ENCODE measurements at places on chromosomes 11 and 22. TPM values are rescaled to one million over a fixed set of nuclear protein-coding genes. Genes with fewer than 3 reads are reported as not detected.

The CHRM1 gene
- total RNA-seq = not detected

The EHF gene
- 0.51 TPM for total RNA-seq

The SLC7A4 gene
- not detected for total RNA-seq

The TTLL1 gene
- 4.6 TPM for total RNA-seq

The NLRP14 gene
- total RNA-seq = 0.08 TPM

The GGT5 gene
- total RNA-seq = 3.6 TPM

The IFITM10 gene
- total RNA-seq = 18.0 TPM

- no peaks in the 10 kb centered on the region for H3K27me3 ChIP-seq
- no peak for DNase-seq
- H3K4me1 ChIP-seq = no peaks in the 10 kb centered on the region
- no peak overlapping the region for H3K27ac ChIP-seq
- H3K4me3 ChIP-seq = no peak overlapping the region
Measured at GRCh38 chr22:45402466-45402985, 10.9 kb downstream of the SMC1B start.

DNA sequence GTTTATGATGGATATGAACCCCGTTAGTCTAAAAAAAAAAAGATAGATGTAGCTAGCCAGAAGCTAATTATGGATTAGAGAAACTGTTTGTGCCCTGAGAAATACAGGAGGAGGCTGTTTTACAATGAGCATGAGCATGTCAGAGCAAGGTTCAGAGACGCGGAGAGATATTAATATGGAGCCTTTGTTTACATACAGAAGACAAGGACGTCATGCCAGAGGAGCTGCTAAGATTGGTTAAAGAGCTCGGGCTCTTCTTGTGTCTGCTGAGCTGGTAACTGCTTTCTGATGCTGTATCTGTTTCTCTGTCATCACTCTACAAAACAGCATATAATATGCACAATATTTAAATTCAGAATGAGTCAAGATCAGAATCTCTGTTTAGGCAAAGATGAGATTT, 24.9 kb upstream of the CCDC89 start:
- H3K27me3 ChIP-seq = no peaks in the 10 kb centered on the region
- H3K36me3 ChIP-seq = 0 out of 2 replicates have a peak, but pooled peaks cover 4% of the 10 kb centered on the region

- no peaks in the 10 kb centered on the region for H3K27me3 ChIP-seq
- H3K4me1 ChIP-seq = peaks cover 10% of the 10 kb centered on the region
- DNase-seq = no peak
- no peaks in the 10 kb centered on the region for H3K36me3 ChIP-seq
Measured at GRCh38 chr11:44097821-44098220, 2.3 kb downstream of the EXT2 start.

DNA sequence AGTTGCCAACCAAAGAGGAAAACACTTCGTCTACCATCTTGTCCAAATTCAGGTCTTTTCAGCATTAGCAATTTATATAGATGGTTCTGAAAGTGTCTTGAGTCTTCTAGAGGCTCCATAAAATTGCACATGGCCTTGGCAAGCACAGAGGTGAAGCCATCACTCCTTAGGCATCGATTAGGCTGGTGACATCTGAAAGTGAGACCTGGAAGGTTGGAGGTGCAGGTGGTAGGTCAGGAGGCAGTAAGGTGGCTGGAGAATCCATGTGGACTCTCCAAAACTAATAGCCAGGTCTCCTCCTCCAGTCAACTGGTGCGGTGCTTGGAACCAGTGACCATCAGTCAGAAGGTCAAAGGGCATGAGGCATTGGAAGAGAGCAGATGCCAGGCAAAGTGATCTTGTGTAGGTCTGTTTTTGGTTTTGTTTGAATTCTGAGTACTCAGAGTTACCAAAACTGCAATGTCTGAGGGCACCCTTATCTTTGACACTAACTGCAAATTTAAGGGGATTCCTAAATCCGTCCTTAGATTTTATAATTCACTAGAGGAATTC, 6.6 kb upstream of the APOL2 start:
- no peaks in the 10 kb centered on the region for H3K27me3 ChIP-seq
- no peaks in the 10 kb centered on the region for H3K4me1 ChIP-seq
- no peak overlapping the region for H3K4me3 ChIP-seq
- DNase-seq = no peak
- H3K36me3 ChIP-seq = no peaks in the 10 kb centered on the region

- no peak for DNase-seq
- no peaks in the 10 kb centered on the region for H3K27me3 ChIP-seq
- H3K4me3 ChIP-seq = no peak overlapping the region
Measured at GRCh38 chr11:76007166-76007565, 192.2 kb downstream of the UVRAG start.

DNA sequence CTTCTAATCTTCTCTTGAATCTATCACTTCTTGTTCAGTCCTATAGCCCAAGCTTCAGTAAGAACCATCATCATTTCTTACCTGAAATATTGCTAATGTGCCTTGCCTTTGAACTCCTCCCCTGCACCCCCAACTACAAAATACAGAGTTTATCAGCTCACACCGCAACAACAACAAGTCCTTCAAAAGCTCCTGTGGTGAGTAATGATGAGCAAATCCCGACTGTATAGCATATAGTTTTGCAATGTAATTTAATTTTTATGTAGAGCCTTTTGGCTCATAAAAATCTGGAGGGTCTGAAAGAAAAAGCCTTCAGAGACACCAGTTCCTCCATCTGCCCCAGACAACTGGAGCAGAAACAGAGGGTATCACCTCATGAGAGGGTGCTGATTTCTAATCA, 124.7 kb downstream of the ARHGAP32 start:
- H3K4me3 ChIP-seq = no peak overlapping the region
- peaks cover 2% of the 10 kb centered on the region for H3K36me3 ChIP-seq
- peak overlapping the region; percentile 3 for H3K27ac ChIP-seq
- H3K27me3 ChIP-seq = no peaks in the 10 kb centered on the region
- DNase-seq = no peak

DNA sequence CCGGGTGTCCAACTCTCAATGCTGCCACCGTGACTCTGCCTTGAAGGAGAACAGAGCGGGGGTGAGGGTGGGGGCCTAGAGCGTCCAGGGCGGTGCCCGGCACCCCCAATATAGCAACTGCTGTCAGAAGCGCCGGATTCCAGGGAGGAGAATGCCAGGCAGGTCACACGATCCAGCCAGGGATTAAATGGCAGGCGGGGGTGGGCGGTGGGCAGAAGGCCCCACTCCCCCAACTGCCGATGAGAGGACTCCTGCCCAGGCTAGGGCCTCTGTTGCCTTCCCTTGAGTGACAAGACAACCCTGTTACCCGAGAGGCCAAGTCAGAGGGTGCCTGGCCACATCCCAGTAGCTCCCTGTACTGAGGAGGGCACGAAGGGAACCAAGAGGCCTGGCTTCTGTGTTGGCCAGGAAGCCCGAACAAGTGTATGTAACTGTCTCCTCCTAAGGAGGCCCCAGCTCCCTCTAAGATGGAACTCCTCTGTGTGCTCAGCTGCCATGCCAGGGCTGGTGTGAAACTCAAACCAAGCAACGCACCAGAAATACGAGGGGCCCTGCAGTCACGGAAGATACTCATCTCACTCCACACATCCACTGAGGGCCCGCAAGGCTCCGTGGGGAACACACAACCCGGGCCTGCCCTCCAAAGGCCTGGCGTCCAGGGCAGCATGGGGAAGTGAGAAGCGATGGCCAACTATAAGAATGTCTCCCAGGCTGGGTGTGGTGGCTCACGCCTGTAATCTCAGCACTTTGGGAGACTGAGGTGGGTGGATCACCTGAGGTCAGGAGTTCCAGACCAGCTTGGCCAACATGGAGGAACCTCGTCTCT, 3.0 kb downstream of the PACSIN3 start:
- H3K4me1 ChIP-seq = peaks cover 20% of the 10 kb centered on the region
- no peaks in the 10 kb centered on the region for H3K36me3 ChIP-seq
- H3K27ac ChIP-seq = no peak overlapping the region
- no peak overlapping the region for H3K4me3 ChIP-seq

GRCh38 chr11:122156940-122157382, 40.9 kb upstream of the BLID start:
- H3K4me3 ChIP-seq = peak overlapping the region; percentile 44
- H3K36me3 ChIP-seq = no peaks in the 10 kb centered on the region
- H3K27ac ChIP-seq = peak overlapping the region; percentile 98
- peaks cover 59% of the 10 kb centered on the region for H3K4me1 ChIP-seq

DNA sequence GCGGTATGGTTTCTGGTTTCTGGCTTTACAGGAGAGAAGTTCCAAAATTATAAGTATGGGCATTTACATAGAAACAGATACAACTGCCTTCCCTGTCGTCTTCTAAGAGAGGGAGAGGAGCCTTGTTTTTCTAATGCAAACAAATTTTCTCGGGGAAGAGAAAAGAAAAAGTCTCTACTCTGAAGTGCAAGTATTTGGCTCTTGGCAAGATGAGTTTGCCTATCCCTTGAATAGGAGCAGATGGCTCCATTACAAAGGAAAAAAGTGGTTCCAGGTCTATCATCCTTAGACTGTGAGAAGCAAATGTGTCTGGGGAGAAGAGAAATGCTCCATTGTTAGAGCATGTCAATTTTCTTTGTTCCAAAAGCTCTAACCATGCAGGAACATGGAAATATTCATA, 455.6 kb downstream of the BUD13 start:
- H3K27ac ChIP-seq = no peak overlapping the region
- H3K4me3 ChIP-seq = no peak overlapping the region
- DNase-seq = no peak
- H3K36me3 ChIP-seq = no peaks in the 10 kb centered on the region
- no peaks in the 10 kb centered on the region for H3K27me3 ChIP-seq
- no peaks in the 10 kb centered on the region for H3K4me1 ChIP-seq

GRCh38 chr22:22061085-22062077, 78.8 kb upstream of the TOP3B start:
- H3K4me1 ChIP-seq = no peaks in the 10 kb centered on the region
- peaks cover 2% of the 10 kb centered on the region for H3K27me3 ChIP-seq
- DNase-seq = no peak
- no peak overlapping the region for H3K27ac ChIP-seq

GRCh38 chr11:13009921-13010748, 1.0 kb downstream of the RASSF10 start:
- no peaks in the 10 kb centered on the region for H3K36me3 ChIP-seq
- H3K27me3 ChIP-seq = peaks cover 15% of the 10 kb centered on the region
- DNase-seq = no peak
- H3K4me3 ChIP-seq = no peak overlapping the region
- no peaks in the 10 kb centered on the region for H3K4me1 ChIP-seq

- H3K4me3 ChIP-seq = no peak overlapping the region
- no peak overlapping the region for H3K27ac ChIP-seq
- H3K36me3 ChIP-seq = no peaks in the 10 kb centered on the region
Measured at GRCh38 chr22:17228725-17229126, 9.5 kb upstream of the ADA2 start.

DNA sequence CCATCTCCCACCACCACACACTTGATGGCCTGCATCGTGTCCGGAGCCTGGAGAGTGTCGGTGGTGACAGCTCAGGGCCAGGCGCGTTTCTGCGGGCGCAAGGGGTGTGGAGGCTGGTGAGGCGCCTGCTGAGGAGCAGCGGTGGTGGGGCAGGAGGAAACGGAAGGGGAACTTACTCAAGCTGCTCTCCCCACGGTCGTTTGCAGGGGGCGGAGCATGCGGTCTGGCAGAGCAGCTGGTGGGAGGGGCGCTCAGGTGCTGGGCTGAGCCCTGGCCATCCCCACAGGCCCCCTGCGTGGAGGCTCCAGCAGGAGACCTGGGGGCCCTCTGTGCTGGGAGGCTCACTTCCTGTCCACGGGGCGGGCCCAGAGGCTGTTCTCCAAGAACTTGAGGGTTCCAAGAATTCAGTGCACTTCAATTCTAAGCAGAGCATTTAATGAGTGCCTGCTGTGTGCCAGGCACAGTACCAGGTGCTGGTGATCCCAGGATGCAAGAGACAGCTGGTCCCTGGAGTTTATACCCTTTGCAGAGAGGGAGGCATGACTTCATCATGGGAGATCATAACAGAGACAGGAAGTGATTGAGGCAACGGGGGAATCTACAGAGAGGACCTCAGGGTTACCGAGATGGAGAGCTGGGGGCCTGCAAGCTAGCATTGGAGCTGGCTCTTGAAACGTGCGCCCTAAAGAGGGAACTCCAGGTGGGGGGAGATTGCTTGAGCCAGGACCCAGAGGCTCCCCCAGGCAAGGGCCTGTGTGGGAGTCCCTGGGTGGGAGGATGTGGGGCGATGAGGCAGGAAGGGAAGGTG, at the start of gene RAC2:
RAC2 (minus strand) TSS at position 156 of the 808 bp plus-strand sequence; CDS start at position 35, 121 bp downstream.
- DNase-seq = no peak
- 0 out of 2 replicates have a peak, but pooled peaks cover 2% of the 10 kb centered on the region for H3K36me3 ChIP-seq
- no peak within 1 kb of the TSS for H3K4me3 ChIP-seq
- H3K4me1 ChIP-seq = peaks cover 4% of the 10 kb centered on the region

GRCh38 chr11:92225568-92226330, 1.1 kb downstream of the FAT3 start:
- H3K27ac ChIP-seq = no peak overlapping the region
- peaks cover 44% of the 10 kb centered on the region for H3K27me3 ChIP-seq
- H3K36me3 ChIP-seq = no peaks in the 10 kb centered on the region

GRCh38 chr11:87368151-87368550, 330.4 kb downstream of the TMEM135 start:
- no peaks in the 10 kb centered on the region for H3K4me1 ChIP-seq
- no peak for DNase-seq
- H3K27me3 ChIP-seq = peaks cover 24% of the 10 kb centered on the region

DNA sequence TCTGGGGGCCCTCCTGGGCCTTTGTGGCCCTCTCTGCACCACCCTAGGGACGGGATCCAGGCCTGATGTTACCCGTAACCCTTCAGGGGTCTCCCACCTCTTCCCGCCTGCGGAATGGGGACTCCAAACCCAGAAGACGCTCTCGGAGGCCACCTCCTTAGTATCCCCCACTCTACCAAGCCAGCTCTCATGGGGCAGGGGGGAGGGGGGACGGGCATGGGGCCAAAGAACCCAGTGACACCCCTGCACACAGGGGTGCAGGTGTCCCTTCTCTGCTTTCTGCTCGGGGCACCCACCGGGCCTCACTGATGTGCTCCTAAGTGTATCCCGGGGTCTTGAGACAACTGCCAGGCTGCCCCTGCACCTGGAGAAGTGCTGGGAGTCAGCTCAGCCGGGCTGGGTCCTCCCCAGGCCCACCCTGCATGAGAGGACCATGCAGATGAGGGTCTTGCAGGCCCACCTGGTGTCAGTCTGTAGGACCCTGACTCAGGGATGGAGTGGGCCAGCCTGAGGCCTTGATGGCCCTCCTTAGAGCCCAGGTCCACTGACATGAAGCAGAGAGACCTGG, 176.9 kb downstream of the IGLL1 start:
- DNase-seq = no peak
- H3K4me1 ChIP-seq = no peaks in the 10 kb centered on the region
- no peaks in the 10 kb centered on the region for H3K36me3 ChIP-seq
- H3K4me3 ChIP-seq = peak overlapping the region; percentile 29
- H3K27ac ChIP-seq = peak overlapping the region; percentile 54
- H3K27me3 ChIP-seq = no peaks in the 10 kb centered on the region

Data from Panc1 (cell line).